ENCODE measurements at places on chromosomes 5 and 9.

- DNase-seq, result no peak
These were observed 323.0 kb downstream of the SPOCK1 start for GRCh38 chr5:137176126-137176525.

GRCh38 chr5:1068204-1068894 lies 43.5 kb downstream of the SLC12A7 start:
- DNase-seq, result no peak

- DNase-seq, result no peak
These were observed 97.8 kb downstream of the PCDH1 start for GRCh38 chr5:141780240-141780951.

DNA sequence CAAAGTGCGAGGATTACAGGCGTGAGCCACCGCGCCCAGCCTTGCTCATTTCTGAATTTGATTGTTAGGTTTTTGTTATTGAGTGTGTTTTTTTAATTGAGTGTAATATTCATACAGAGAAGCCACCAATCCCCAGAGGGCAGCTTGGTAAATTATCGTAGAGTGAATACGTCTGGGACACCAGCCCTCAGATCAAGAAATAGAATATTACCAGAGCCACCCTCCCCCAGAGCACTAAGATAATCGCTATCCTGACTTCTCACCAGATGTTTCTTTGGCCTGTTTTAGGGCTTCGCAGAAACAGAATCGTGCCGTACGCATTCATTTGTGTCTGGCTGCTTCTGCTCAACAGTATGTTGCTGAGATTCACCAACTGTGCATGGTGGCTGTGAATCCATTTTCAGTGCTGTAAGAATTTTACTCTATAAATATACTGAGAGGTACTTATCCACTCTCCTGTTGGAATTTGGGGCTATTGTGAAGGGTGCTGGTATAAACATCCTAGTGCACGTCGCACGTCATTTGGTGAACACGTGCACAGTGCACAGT lies 37.8 kb upstream of the RUFY1 start:
- no peak for DNase-seq

DNA sequence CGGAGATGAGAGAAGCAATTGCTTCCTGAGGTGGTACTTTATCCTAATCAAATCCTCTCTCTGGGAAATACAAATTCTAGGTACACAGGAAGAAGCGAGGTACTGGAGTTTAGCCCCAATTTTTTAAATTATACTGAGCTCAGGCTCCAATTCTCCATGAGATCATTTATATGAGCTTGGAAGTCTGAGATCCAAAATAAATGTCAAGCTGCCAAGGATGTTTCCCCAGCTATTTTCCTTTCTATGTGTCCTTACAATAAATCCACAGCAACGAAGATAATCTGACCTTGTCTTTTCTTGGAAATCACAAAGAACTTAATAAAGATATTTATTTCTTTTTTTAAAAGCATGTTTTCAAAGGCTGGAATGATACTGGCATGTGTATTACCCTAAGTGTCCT lies 597.3 kb downstream of the GABRG2 start:
- no peak for DNase-seq

GRCh38 chr9:134165357-134166315 lies 1.3 kb upstream of the RNU6ATAC start:
- DNase-seq, result no peak

DNA sequence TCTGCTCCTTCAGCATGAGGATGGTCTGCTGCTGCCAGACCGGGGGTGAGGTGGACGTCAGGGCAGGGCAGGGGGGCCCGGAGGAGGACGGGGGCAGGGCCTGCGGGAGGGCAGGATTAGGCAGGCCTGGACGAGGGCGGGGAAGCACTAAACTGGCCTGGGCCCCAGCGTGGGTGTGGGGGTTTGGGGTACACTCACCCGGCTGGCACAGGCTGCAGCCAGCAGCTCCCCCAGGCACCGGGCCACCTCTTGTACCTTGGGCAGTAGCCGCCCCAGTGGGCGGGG lies 5.5 kb downstream of the SAPCD2 start:
- DNase-seq, result no peak

DNA sequence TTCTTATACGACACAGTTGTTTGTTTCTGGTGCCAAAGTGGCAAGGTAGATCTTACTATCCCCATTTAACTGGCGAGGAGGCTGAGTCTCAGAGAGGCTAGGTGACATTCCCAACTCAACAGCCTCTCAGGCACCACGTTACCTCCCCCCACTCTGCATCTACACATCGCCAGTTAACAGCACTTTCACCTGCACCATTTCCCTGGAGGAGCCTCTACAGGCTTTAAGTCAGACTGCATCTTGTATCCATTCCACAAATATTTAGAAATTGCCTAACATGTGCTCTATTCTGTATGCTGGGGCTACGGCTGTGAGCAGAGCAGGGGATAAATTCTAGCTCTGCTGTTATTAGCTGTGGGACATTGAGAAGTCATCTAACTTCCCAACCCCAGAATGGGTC lies 168.6 kb downstream of the INSYN2B start:
- DNase-seq, result no peak

DNA sequence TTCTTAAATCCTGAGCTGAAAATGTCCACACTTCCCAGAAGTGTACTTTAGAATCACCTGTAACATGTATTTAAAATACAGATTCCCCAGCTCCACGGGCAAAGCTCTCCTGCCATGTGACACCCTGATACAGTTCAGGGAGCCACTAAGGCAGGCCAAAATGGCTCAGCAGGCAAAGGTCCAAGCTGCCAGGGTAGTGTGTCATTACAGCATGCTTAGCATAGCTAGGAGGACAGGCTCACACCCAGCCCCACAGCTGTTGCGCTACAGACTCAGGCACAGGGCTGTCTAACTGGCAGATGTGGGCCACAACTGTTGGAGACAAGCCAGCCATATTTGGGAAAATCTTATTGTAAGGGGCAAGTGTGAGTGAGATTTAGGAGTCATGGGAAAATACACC lies 73.0 kb downstream of the C9orf85 start:
- DNase-seq, result no peak

- no peak for DNase-seq
These were observed 459.3 kb upstream of the ZNF608 start for GRCh38 chr5:125205601-125206225.

DNA sequence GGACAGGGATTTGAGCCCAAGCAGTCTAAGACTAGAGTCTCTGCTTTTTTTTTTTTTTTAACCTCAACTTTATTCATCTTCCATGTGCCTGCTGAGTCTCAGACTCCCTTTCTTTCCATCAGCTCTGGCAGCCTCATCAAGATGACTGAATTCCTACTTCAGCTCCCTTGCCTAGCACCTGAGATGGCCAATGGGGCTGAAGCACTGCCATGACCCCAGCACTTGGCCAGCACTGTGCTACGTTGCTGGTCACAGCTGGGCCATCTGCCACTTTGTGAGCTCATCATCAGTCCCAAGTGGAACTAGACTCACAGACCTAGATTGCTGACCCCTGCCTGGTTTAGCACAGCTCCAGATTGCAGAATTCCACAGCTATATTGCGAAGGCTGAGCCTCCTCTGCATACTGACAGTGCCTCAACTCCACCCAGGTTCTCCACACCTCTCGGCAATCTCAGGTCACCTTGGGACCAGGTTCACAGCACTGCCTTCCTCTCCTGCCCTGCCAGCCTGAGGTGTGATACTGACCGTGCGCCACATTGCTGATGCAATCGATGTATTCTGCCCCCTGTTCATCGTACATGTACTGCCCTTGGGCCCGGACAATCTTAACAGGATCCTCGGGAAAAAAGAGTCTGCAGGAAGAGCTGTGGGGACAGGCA lies 1.6 kb downstream of the PHYKPL start:
- no peak for DNase-seq

DNA sequence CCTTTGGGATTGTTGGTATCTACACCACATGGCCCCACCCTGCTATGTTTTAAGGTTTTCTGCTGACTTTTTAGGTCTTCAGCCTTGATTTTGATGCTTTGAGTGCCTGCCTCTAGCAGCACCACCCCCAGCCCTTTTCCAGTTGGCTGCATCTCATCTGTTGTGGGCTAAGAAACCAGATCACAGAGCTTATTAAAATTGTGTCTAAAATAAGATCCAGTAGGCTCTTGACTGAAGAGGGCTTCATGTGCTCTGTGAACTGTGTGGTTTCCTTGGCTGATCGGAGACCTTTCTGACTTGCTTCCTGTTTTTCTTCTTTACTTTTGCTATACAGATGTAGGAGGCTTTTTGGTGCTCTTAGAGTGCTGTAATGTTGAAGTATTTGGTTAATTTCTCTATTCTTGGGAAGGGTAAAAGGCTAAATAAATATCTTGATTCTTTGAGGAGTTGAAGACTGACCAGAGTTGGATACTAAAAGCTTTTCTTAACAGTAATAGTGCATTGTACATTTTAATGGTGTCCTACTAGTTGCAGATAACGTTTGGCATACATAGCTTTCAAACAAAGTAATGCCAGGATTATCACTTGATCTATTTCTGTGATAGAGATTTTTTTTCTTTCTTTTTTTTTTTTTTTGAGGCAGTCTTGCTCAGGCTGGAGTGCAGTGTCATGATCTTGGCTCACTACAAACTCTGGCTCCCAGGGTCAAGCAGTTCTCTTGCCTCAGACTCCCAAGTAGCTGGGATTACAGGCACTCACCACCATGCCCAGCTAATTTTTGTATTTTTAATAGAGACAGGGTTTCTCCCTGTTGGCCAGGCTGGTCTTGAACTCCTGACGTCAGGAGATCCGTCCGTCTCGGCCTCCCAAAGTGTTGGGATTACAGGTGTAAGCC lies 4.5 kb downstream of the UBE2D2 start:
- DNase-seq, result no peak

GRCh38 chr9:92781899-92782298 lies 17.3 kb upstream of the BICD2 start:
- no peak for DNase-seq

DNA sequence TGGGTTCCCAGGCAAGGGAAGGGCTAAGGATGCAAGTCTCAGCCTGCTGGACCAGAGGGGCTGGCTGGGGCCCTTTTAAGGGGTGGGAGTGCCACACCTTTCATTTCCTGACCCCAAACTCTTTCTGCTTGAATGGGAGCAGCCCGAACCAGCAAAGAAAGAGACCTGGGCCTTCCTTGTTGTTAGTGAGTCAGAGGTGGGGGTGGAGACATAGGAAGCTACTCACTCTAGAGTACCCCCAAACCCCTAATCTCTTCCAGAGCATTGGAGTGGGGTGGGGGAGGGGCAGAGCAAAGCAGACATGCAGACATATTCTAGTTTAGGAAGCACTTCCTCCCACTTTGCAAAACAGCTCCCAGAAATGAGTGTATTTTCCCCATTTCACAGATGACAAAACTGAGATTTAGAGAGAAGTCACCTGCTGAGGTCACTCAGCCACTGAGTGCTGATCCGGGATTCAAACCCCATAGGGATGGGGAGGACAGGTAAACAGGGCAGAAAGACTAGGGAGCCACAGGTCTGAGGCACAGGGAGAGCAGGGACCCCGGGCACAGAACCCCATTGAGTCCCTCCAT lies 6.0 kb upstream of the AQP3 start:
- no peak for DNase-seq

DNA sequence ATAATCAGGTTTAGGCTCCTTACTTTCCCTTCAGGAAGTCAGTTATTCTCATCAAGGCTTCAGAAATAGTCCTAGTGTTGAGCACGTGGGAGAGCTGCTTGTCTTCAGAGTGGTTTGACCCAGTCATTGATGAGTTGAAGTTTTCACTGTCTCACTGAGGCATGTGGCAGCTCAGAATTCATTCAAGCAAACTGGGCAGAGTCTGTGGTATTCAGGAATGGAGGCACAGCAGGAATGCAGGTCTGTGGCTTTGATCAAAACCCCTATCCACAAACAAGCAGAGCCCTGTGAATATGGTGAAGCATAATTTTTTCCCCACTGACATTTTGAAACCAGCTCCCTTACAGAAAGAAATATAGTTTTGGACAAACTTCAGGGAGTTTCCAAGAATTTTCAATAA lies 207.3 kb downstream of the CD180 start:
- no peak for DNase-seq

GRCh38 chr5:38250763-38251448 lies 7.5 kb upstream of the EGFLAM start:
- DNase-seq, result no peak

DNA sequence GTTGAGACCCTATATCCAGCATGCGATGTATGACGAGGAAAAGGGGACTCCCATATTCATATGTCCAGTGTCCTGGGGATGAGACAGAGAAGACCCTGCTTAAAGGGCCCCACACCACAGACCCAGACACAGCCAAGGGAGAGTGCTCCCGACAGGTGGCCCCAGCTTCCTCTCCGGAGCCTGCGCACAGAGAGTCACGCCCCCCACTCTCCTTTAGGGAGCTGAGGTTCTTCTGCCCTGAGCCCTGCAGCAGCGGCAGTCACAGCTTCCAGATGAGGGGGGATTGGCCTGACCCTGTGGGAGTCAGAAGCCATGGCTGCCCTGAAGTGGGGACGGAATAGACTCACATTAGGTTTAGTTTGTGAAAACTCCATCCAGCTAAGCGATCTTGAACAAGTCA lies 17.1 kb downstream of the BTNL3 start:
- DNase-seq, result no peak

GRCh38 chr5:652773-653350 lies 40.3 kb downstream of the TPPP start:
- no peak for DNase-seq

- DNase-seq, result no peak
These were observed 138.3 kb downstream of the RFK start for GRCh38 chr9:76255781-76256455.

DNA sequence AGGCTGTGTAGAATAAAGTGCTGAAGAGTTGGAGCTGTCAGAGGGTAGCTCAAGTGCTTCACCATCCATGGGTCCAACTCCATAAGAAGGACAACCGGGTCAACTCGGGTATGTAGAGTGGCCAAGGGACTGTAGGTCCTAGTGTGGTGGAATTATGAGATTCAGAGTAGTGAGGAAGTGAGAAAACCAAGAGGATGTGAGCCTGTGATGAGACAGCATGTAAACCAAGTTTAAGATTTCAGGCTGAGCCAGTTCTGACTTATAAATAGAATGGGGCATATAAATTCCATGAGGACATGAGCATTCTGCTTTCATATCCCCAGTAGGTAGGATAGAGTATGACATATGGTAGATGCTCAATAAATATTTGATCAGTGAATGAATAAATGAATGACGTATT lies 96.3 kb downstream of the CFAP95 start:
- DNase-seq, result no peak

DNA sequence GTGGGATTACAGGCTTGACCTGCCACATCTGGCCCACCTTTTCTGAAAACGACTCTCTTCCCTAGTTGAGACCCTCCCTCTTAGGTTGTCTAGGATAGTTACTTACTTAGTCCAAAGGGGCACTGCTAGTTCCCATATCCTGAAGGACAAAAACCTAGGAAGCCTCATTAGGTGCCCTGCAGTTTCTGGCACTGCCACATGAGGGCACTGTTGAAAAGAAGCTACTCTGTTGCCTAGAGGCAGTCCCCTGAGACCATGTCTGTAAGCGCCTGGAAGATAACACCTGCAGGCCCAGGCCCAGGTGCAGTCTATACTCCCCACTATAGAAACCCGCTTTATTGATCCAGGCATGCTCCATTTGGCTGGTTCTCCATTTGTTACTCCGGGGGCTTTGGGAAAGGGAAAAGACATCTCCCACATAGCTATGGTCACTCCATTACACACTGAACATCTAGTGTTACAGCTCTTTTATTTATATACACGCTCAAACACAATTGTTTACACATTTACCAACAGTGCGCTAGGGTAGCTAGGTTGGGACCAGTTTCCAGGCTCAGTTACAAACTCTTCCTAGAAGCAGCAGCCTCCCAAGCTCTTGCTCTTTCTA lies 73.4 kb upstream of the PPARGC1B start:
- no peak for DNase-seq
